ENCODE measurements at places on chromosomes 13 and 19.

DNA sequence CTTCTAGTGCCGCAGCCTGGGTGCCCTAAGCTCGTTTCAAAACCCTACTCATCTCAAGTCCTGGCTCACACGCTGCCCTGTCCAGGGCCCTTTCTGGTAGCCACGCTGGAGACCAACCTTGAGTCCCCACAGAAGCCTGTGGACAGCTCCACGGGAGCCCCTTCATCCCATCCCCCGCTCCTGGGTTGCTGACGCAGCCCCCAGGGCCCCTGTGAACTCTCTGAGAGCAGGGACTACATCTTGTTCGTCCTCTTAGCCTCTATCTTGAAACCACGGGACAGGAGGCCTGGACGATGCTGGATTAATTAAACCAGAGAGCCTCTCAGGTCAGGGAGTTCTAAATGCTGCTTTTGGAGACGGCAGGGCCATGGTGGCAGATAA is 7.4 kb downstream of the MLLT1 start:
- DNase-seq = no peak

DNA sequence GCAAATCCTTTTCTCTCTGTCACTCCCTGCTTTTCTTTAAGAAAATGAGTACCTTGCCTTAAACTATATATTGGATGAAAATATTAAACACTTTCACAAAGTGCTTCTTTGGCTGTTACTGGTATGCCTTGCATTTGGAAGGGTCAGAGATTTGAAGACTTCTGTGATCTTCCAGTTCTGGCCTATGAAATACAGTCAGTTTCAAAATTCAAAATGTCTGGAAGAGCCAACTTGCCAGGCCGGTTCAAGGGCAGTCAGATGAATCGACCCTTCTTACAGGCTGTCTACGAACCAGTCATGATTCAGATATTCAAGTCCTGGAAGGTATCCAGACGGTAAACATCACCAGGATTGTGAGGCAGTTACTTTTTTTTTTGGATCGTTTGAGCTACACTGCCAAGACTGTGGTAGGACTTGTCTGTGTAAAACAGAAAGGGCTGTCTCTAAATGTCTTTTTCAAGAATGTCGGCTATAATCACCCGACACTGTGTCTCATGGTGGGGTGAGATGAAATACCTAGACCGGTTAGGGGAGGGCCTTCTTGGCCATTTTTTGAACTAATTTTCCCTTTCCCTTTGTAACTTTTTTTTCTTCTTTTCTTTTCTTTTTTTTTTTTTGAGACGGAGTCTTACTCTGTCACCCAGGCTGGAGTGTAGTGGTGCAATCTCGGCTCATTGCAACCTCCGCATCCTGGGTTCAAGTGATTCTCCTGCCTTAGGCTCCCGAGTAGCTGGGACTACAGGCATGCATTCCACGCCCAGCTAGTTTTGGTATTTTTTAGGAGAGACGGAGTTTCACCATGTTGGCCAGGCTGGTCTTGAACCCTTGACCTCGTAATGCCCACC is 11.2 kb downstream of the ACTN4 start:
- no peak for DNase-seq

- no peak for DNase-seq
These were observed 32.1 kb upstream of the SOX1 start for GRCh38 chr13:112034846-112035245.

DNA sequence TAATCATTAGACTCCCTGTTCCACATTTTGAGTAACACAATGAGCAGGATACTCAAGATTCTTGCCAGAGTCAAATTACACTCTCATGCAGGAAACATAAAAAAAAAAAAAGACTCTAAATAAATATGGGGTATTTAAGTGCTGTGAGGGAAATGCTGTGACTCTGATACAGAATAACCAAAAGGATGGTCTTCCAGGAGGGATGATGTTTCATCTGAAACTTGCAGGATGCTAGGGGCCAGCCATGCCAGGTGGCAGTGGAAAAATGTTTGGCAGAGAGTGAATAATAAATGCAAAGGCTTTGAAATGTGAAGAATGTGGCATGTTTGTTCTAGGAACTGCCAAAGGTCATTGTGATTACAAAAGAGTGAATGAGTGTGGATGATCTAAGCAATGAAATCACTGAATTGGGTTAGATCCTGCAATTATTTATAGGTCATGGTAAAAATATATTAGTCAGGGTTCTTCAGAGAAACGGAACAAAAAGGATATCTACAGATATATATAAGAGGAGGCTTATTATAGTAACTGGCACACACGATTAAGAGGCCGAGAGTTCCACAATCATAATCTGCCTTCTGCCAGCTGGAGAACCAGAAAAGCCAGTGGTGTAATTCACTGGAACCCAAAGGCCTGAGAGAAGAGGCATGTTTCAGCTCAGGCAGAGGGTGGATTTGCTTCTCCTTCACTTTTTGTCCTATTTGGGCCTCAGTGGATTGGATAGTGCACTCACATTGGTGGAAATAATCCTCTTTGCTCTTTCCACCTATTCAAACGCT is 1832.8 kb upstream of the MIR17HG start:
- no peak for DNase-seq

GRCh38 chr19:1052349-1052975 is 12.6 kb downstream of the ABCA7 start:
- no peak for DNase-seq

DNA sequence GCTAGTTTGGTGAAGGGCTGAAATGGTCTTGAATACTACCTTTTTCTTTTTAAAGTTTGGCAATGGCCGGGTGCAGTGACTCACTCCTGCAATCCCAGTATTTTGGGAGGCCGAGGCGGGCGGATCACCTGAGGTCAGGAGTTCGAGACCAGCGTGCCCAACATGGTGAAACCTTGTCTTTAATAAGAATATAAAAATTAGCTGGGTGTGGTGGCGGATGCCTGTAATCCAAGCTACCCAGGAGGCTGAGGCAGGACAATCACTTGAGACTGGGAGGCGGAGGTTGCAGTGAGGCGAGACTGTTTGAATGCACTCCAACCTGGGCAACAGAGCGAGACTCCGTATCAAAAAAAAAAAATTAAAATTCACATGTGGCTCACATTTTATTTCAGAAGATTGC is 880 bp upstream of the ZNF723 start:
- no peak for DNase-seq

- DNase-seq = no peak
These were observed 12.4 kb downstream of the PDE4A start for GRCh38 chr19:10432736-10433130.

DNA sequence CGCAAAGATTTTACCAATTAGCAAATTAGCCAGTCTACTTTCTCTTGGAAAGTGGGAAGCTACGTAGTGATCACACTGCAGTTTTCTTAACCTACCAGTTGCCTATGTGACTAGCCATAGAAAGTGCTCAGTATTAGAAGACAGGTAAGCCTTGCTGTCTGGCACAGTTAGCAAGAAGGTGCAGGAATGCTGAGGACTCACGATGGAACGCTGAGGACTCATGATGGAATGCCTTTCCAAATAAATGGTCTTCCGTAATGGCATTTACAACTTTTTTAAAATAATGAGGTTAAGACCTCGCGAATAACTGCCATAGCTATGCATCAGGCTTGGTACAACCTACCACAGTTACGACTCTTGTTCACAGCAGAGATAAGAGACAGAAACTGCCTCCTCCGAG is 1645.6 kb upstream of the MIR17HG start:
- DNase-seq = no peak

GRCh38 chr13:50033725-50034124 is 18.5 kb downstream of the KCNRG start:
- DNase-seq = no peak

DNA sequence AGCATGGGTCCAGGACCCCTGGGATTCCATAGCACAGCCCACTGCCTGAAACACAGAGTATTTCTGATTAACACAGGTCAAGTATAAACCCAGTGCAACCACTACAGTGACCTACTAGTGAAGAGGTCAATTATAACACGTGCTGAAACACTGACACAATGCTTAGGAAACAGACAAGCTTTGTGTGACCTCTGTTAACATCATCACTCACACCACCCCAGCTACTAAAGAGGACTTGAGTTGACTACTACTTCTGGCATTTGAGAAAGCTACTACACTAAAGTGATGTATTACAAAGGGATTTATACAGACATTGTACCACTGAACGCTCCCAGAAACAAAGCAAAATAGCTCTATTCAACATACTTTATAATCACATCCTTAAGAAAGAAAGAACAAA is 1935.9 kb upstream of the PCDH20 start:
- DNase-seq = no peak

DNA sequence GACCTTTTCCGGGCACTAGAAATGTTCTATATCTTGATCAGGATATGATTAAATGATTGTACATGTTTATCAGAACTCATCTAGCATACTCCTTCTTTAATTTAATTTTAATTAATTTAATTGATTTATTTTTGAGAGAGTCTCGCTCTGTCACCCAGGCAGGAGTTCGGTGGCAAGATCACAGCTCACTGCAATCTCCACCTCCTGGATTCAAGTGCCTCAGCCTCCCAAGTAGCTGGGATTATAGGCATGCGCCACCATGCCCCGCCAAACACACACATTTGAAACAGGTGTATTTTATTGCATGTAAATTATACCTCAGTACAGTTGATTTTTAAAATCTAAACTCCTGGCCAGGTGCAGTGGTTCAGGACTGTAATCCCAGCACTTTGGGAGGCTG is 17.4 kb upstream of the BCL3 start:
- no peak for DNase-seq

DNA sequence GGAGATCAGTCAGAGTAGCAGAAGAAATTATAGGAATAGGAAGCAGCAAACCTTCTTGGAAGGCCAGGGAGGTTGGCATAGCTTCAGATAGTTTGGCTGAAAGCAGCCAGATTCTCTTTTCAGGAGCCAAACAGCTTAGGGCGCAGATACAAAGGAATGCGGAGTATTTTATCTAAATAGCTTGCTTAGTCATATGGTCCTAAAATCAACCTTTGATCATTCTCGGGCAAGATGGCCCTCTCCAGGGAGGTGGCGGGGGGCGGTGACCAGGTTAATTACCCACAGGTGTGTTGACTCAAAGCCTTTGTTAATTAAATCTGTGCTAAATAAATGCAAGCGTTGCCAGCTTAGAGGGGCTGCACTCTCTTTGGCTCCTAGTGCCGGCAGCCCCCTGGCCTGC is 12.5 kb upstream of the NCR1 start:
- DNase-seq = no peak

- DNase-seq = no peak
These were observed 136.6 kb upstream of the USP29 start for GRCh38 chr19:56983171-56983570.

DNA sequence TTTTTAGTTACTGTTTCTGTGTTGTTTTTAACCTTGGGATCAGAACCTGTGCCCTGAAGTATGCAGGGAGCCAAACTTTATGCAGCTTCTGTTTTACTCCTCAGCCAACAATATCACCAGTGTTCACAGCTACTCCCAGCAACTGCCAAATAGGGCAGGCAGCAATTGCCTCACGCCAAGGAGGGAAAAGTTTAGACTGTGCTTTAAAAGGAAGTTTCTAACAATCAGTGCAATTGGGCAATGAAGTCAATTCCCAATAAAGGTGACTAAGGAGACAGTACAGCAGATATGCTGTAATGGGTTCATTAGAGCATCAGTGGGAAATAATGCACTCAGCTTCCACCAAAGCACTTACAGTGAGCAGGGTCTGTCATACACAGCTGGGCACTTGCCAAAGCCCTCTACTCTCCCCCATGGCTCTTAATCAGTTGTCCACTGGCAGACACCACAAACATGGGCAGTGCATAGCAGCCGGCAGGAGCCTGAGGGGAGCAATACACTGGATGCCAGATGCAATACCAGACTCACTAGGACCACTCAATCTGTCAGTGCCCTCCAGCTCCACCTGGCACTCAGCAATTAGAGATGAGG is 19.3 kb downstream of the ENOX1 start:
- no peak for DNase-seq

DNA sequence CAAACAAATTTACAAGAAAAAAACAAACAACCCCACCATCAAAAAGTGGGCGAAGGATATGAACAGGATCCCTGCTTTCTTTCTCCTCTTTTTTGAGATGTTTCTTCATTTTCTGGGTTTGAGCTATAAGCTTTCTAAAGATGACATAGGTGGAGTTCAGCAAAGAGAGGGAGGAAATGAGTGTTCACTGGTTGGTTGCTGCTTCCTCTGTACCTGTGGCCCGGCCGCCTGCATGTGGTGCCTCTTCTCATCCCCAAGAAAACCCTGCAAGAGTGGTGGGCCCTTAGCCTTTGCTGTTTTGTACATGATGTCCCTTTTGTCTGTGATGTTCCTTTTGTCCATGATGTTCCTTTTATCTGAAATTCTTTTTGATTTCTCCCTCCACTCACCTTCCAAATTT is 178.4 kb upstream of the SERP2 start:
- DNase-seq = no peak

GRCh38 chr19:33464733-33465115 is 56.9 kb downstream of the PEPD start:
- no peak for DNase-seq

GRCh38 chr13:50627111-50627510 is 216.4 kb downstream of the DLEU7 start:
- no peak for DNase-seq

DNA sequence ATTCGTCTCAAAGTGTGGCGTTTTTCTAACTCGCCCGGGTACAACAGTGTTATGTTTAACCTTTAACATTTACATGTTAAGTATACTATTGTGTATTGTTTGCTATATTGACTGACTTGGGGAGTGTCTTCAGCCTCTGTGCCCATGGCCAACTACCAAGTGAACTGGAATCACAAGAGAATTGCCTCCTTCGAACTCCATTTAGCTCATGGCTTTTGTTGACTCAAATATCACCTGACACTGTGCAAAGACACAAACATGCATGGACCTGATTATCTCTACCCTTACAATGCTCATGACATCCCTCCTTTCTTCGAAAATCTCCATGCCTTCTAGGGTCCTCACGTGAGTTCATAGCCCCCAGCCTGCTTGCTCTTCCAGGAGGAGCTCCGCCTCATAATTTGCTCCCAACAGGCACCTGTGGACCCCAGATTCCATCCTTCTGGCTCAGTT is 704 bp downstream of the ZNF814 start:
- DNase-seq = no peak

DNA sequence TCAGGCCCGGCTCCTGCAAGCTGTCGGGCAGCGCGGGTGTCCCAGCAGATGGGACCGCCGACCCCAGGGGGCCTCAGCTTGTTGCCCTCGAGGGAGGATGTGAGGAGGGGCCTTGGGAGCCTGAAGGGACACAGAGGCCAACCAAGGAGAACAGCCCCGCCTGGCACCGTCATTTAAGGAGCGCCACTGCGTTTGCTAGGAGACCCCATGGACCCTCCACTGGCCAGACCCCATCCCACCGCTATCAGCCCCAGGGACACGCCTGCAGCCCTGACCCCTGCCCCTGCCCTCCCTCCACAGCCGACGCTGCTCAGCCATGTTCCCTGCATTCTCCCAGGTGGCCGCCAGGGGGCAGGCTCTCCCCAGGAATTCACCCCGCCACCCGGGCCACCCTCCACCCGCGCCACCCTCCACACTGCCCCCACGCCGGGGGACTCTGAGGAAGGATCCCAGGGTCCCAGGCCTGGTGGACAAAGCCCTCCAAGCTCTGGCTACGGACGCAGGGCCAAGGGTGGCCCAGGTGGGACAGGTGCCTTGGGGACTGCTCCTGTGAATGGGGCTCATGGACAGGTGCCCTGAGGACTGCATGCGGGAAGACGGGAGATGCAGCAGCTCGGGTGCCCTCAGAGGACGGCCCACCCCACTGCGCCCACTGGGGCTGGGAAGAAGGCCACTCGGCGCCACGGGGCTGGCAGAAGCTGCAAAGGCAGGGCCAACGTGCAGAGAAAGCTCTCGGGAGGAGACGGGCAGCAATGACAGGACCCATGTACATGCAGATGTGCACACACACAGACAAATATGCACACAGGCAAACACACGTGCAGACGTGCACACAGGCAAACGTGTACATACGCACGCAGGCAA is 34.4 kb downstream of the PIP5K1C start:
- DNase-seq = peak; percentile 74

GRCh38 chr19:49489601-49490167 is 2.3 kb downstream of the RPL13A start:
- no peak for DNase-seq

Data from stimulated activated CD4-positive, alpha-beta T cell treated with anti-CD3 and anti-CD28 coated beads, Interleukin-15, amount 100 ng/mL, for 1 hour (primary cell).